ENCODE measurements at places on chromosomes 12 and 14.

DNA sequence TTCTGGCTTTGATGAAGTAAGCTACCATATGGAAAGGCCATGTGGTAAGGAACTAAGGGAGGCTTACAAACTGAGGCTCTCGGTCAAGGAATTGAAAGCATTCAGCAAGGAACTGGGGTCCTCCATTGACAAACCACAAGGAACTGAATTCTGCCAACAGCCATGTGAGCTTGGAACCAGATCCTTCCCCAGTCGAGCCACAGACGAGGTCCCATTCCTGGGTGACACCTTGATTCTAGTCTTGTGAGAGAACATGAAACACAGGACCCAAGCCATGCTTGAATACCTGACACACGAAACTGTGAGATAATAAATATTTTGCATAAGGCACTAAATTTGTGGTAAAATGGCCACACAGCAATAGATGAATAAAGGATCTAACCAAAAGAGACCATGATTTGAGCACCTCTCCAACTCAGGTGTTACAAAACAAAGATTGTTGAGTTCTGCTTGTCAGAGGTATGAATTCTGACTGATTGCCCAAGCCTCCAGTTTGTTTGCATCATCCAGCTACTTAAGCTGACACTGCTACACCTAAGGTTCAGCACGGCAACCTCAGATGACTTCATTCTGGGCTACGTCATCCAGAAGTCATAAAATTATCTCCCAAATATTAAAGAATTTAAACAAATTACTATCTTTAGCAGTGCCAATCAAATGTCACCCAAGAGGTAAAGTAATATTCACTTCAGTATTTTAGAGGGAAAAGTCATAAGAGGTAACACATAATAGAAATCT is 59.4 kb downstream of the GARIN6 start:
- no peak for DNase-seq

- DNase-seq, result no peak
These were observed 103.1 kb downstream of the SCN8A start for GRCh38 chr12:51694146-51694545.

DNA sequence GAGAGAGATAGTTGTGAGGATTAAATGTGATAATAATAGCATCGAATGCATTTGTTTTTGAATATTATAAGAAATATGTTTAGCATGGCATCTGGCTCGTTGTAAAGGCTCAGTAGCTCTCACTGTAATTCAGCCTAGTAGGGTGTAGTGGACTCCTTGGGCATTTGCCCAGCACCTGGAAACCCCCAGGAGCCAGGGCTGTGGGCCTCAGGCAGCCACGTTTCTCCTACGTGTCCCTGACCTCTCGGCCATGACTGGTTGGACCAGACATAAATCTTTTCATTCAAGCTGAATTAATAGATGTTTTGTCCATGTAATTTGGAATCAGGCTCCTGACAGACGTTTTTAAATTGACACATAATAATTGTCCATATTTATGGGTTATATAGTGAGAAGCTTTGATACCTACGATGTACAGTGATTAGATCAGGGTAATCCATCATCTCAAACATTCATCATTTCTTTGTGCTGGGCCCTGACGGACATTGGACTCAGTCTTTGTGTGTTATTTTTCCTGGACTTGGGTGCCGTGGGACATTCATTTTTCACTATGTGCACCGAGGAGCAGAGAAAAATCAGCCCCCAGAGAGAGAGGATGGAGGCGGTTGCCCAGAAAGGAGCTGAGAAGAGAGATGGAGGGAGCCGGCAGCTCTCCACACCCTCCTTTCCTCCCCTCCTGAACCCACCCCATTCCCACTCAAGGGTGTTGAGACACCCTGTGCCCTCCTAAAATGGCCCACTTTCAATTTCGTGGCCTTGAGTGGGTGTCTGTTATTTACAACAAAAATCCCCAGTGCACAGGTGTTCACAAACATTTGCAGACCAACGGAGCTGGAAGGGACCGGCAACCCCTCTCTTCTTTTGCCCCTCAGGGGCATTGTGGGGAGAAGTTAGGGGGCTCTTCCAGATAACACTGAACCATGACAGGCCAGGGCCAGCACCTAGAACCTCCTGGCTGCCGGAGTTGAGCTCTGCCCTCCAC is 296.4 kb downstream of the DPF3 start:
- no peak for DNase-seq

GRCh38 chr14:68865542-68865941 is 72.7 kb upstream of the ZFP36L1 start:
- DNase-seq, result no peak

GRCh38 chr14:65332141-65332871 is 80.2 kb upstream of the FUT8 start:
- no peak for DNase-seq

DNA sequence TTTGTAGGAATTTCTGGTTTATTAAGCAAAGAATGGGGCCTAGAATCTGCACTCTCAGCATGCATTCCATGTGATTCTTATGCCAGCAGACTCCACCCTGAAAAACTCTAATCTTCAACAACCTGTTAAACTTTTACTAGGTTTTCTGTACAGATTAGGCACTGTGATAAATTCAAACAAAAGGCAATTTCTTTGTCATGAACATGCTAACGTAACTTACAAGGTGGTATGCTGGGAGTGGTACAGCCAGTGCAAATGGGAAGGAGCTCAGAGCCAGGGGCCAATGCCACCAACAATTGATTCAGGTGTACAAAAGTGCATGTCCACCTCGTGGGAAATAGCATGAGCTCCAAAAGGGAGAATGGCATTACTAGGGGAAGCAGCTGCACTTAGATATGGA is 83.0 kb downstream of the PPFIBP1 start:
- no peak for DNase-seq

GRCh38 chr12:14564336-14564959 is 3.2 kb downstream of the PLBD1 start:
- DNase-seq, result no peak

DNA sequence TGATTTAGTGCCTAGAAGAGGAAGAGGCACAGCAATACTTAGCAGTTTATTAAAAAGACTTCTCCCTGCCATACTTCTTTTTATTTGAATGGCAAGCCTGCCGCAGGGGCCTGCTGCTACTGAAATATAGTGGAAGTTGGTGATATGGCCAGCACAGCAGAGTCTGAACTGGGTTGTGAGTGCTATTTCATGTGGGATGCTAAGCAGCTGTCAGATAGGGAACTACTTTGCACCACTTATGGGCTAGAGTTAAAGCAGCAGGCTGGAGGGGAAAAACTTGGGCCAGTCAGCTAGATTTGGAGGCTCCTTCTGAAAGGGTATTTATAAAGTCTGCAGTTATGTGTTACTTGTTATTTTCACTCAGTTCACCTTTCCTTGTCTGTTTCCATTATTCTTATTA is 299.0 kb upstream of the E2F7 start:
- no peak for DNase-seq

- no peak for DNase-seq
These were observed 466.0 kb upstream of the RGS6 start for GRCh38 chr14:71466251-71466650.

GRCh38 chr12:58741226-58741625 is 179.1 kb downstream of the LRIG3 start:
- no peak for DNase-seq

DNA sequence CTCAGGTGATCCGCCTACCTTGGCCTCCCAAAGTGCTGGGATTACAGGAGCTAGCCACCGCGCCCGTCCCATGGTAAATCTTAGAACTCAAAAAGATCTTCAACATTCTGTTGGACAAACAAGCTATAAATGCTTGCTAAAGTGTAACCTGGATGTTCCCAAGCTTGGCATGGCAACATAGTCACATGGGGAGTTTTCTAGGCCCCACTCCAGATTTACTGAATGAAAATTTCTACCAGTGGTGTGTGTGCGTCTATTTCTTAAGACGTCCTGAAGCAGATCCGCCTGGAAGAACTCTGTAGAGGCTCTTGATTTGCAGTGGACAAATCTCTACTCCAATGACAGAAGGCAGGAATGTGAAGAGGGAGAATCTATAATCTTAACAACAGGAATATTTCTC is 59.9 kb downstream of the ZFYVE21 start:
- DNase-seq, result no peak

DNA sequence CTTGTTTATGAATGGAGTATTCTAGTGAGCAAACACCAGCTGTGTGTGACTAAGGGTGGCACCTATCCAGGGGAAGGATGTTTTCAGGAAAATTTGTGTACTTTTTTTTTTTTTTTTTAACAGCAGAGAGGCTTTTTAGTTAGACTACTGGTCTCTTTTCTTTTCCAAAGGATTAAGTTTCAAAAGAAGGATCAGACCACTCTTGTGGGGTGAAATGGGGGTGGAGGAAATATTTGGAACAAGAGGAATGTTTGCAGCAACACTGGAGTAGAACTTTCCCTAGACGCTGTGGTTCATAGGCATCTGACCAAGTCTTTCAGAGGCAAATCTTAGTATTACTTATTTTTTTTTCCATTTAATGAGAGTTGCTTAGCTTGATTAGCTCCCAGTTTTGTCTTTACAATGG is 21.1 kb downstream of the NUBPL start:
- no peak for DNase-seq

- no peak for DNase-seq
These were observed 167.7 kb upstream of the PLXNC1 start for GRCh38 chr12:93980711-93981110.

- no peak for DNase-seq
These were observed 19.8 kb downstream of the LEMD3 start for GRCh38 chr12:65189028-65189718.

DNA sequence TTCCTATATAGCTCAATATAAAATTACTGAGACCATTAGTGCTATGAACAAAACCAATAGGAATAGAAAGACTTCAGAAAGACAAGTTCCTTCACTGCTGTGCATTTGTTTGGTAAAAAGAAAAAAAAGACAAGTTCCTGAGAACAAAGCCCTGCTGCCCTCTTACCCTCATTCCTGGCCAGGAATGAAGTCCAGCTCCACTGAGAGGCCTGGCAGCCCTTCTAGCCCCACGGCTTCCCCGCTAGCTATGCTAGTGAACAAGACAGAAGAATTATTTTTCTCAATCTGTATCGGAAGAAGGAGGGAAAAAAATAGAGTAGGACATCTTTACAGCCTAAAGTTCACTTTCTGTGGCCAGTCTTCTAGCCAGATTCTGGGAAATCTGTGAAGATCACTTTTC is 1.6 kb downstream of the MFAP5 start:
- DNase-seq, result no peak

- DNase-seq, result no peak
These were observed 845.4 kb downstream of the VRK1 start for GRCh38 chr14:97642631-97643030.

- no peak for DNase-seq
These were observed 92.9 kb upstream of the FOXN3 start for GRCh38 chr14:89509891-89510290.

- DNase-seq, result no peak
These were observed 1.8 kb downstream of the TMCC3 start for GRCh38 chr12:94648578-94648977.

GRCh38 chr14:104753528-104754212 is 723 bp downstream of the SIVA1 start:
- no peak for DNase-seq

DNA sequence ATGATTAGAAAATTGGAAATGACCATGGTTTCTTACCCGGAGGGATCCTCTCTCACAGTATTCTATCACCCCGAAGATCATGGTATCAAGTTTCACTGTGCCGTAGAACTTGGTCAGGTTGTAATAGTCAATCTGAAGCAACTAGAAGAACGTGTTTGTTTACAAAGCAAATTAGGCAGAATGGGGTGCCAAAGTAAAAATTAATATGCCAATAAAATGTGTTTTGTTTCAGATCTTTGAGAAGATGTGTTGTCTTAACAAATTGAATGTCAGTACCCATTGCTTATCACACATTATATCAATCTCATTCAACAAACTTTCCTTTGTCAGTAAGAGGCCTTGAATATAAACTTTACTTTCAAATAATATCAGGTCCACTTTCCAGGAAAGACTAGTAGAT is 45.0 kb downstream of the GUCY2C start:
- DNase-seq, result no peak

- no peak for DNase-seq
These were observed 398.3 kb downstream of the BCAT1 start for GRCh38 chr12:24550609-24551008.

- no peak for DNase-seq
These were observed 168.3 kb downstream of the DAD1 start for GRCh38 chr14:22420598-22421186.

DNA sequence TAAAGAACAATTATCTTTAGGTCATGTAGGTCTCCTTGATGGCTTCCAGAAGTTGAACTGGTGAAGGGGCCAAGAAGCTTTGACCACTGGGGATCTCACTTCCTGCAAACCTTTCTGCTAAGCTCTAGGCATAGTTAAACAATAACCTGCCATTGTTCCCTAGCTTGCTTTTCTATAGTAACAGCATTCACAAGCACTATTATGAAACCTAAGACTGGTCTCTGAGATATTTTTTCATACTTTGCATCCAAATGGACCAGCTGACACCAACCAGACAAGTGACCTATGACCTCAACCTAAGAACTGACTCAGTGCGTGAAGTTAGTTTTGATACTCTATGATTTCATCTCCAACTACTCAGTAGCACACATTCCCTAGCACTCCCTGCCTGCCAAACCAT is 129.1 kb downstream of the PTPRB start:
- DNase-seq, result no peak

DNA sequence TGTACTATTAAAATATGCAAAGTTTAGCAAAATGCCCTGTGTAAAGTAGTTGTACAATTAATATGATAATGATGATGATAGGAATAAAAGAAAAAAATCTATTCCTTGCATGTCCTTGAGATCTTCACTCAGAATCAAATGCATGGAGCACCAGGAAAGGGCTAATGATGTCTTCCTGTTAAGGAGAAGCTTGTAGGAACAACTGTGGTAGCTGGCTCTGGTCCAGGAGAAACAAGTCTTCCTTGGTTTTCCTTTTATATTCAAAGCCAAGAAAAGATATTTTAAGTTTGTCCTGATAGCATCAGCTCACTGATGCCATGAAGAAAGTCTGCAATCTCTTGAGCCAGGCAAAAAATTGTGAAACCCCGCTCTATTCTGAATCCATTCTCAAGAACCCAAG is 138.9 kb downstream of the PIK3C2G start:
- DNase-seq, result no peak

- no peak for DNase-seq
These were observed 98.4 kb upstream of the RBM19 start for GRCh38 chr12:114064497-114064896.

DNA sequence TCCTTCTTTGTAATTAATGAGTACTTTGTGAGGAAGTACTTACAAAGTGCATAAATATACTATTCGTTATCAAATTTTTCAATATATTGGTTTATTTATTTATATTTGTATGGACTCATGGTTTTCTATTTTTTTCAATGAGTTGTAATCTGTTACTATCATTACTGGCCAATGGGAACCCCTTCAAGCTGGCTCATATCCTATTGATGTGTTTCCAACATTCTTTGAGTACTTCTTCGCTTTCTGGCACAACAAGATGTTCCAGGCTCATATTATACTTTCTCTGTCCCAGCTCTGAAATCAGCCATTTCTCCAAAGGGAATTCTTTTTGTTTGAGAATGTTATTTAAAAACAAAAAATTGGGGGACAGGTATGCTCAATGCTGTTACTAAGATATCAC is 17.5 kb downstream of the YBX3 start:
- no peak for DNase-seq

Measured in activated naive CD8-positive, alpha-beta T cell treated with anti-CD3 and anti-CD28 coated beads, Interleukin-2, amount 50 U/mL, for 16 hours (primary cell).